ENCODE measurements at places on chromosomes 2 and 18.

GRCh38 chr2:103991591-103991990, 862.3 kb upstream of the POU3F3 start:
- no peak for DNase-seq

DNA sequence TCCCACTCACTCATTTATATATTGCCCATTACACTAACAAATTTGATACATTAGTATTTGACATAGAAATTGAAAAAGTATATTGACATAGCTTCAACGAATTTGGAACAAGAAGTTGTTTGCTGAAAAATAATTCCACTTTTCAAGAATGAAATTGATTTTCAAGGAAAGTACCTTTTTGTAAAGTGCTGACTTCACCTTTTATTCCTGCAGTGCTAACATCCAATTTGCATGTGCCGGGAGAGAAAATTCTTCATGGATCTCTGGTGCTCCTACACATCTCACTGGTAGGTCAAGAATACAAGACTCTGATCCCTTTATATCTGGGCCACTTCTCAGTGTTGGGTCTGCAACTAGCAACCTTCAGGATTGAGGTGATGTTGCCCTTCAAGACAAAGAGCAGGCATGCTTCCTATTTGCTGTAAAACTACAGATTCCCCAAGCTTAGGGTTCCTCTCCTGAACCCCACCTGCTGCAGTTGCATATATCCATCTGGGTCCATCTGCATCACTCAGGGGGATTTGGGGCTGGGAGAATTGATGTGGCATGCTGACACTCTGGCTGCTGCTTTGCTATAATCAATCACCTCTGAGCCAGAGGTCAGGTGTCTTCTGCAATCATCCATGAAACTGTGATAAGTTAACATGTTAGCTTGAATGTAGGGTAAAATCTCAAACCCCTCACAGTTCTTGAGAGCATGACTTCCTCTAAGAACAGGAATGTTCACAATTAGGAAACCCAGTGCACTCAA, 108.4 kb upstream of the TTN start:
- DNase-seq = no peak

DNA sequence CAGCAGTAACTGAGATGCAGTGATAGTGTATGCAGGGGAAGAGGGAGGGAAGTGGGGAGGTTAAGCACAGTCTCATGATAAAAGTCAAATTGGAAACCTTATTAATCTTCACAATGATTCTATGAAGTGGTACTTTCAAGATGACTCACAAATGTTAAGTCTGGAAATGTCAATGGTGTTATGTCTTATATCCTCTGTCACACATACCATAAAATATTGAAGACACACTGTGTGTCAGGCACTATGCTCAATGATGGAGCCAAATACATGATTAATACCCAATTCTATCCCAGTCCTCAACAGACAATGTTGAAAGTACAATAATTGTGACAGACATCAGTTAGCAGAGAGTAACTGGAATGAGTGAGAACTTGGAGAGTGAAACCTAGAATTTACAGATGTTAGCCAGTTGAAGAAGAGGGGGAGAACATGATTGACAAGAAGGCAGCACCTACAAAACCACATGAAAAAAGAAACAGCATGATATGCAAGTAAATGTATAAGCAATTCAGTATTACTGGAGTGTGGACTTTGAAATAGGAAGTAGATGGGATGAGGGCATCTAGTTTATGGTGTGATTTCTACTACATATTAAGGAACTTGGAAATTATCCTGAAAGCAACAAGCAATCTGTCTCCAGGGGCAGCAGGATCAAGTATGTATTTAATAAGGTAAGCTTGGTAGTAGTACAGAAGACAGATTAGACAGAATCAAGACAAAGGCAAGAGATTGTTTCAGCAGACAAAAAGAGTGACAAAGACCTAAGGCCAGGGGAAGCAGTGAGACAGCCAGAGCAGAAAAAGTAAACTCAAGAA, 107.6 kb downstream of the STRN start:
- DNase-seq = no peak

DNA sequence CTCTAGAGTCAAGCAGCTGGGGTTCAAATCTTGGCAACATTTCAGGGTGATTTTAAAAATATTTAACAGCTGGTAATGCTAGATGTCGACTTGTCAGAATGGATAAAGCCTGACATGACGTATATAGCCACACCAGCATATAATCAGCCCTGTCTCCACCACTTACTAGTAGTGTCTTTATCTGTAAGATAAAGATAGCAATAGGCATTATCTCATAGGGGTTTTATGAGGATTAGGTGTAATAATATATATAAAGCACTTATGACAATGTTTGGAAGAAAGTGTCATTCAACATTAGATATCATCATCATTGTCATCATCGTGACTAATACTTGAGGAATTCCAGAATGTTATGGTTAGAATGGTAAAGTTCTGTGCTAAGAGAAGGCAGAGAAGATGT, 369.0 kb upstream of the CWC22 start:
- DNase-seq = no peak

GRCh38 chr2:69641887-69642708, 1.4 kb downstream of the AAK1 start:
- no peak for DNase-seq

DNA sequence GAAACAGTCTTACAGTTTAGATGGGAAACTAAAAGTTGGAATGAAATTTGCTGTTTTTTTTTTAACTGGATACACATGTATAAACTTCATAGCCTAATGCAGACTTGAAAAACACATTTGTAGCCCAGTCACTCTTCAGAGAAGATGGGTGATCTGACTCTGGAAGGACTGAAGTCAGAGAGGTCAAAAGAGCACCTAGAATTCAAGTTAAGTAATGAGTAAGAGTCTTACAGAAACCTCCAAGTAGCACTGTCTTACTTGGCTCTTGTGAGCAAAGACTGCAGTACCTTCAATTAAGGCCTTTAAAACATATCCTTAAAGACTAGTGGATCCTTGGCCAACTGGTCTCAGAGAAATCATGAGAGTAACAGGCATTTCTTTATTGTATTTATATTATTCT, 41.9 kb downstream of the TRAPPC8 start:
- no peak for DNase-seq

DNA sequence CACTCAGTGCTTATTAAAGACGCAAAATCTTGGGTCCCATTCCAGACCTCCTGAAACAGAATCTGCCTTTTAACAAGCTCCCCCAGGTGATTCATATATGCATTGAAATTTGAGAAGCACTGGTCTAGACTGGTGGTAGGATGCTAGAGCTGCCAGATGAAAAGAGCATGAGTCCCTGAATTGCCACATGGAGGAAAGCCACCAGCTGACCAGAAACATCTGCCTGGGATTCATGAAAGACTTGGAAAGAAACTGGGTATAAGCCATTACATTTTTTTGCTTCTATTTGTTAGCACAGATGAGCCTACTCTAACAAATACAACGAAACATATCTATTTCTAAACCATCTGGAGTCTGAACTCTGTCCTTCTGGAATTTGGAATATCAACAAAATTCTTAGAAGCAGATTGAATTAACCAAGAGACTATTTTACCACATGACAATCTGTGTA, 228.9 kb downstream of the RBM43 start:
- no peak for DNase-seq

DNA sequence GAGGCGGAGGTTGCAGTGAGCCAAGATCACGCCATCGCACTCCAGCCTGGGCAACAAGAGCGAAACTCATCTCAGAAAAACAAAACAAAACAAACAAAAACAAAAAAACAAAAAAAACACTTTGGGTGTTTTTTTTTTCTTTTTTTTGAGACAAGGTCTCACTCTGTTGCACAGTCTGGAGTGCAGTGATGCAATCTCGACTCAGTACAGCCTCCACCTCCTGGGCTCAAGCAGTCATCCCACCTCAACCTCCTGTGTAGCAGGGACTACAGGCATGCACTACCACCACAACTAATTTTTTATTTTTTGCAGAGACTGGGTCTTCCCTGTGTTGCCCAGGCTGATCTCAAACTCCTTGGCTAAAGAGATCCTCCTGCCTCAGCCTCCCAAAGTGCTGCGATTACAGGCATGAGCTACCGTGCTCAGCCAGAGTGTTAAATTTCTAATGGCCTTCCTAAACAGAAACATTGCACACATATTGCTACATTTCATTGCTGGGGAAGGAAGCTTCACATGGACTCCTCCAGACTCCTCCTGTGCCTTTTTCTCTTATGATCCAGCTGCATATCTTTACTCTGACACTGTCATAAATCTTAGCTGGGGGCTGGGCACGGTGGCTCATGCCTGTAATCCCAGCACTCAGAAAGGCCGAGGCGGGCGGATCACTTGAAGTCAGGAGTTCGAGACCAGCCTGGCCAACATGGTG, 19.7 kb downstream of the STARD7 start:
- DNase-seq = no peak

GRCh38 chr2:207970147-207970825, 55.0 kb downstream of the PLEKHM3 start:
- DNase-seq = no peak

Data from stimulated activated CD8-positive, alpha-beta memory T cell treated with anti-CD3 and anti-CD28 coated beads, Interleukin-7, amount 100 ng/mL, for 4 hours (primary cell).